ENCODE measurements at places on chromosomes 4 and X.

GRCh38 chr4:160110891-160111290, 1008.0 kb downstream of the RAPGEF2 start:
- DNase-seq = no peak

- peak; percentile 19 for DNase-seq
Measured at GRCh38 chrX:152635941-152636340, 1.8 kb upstream of the GABRQ start.

DNA sequence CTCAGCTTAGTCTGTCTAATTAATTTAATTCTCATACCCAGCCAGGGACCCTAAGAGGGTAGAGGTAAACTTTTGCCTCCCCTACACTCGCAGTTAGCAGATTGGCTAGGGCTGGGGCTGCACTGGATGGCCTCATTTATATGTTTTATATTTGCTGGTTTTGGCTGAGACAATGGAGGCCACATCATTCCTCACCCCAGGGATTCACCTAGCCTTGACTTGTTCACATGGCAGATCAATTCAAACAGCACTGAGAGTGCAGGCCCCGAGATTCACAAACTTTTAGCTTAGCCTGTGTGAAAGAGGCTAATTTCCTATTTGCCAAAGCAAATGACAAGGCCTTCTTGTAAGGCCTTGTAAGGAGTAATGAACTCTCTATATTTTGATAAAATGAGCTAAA, 844.4 kb downstream of the ARAP2 start:
- no peak for DNase-seq

DNA sequence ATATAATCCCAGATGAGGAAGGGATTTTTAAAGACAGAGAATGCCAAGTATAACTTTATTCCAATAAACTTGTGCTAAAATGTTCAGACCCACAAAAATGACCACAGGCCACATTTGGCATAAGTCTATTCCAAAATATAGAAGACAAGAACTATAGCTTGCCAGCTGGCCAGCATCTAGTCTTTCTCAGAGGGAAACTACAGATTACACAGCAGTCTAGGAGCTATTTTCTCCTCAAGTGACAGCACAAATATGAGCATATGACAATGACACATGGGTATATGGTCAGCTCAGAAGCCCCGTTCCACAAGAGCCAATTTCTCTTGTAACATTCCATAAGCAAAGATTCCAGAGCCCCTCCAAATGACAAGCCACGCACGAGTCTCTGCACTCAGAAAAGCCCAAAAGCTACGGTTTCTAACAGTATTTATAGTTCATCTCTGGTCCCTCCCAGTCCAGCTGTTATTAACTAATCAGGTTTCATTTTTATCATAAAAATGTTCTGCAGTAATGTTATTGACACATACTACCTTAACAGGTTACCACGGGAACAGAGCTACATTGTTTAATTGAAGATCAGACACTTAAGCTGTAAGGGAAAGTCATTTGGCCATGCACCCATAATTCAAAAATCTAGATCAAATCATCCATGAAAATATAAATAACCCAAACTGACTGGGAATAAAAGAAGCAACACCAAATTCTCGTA, 70.3 kb downstream of the RAB28 start:
- no peak for DNase-seq

DNA sequence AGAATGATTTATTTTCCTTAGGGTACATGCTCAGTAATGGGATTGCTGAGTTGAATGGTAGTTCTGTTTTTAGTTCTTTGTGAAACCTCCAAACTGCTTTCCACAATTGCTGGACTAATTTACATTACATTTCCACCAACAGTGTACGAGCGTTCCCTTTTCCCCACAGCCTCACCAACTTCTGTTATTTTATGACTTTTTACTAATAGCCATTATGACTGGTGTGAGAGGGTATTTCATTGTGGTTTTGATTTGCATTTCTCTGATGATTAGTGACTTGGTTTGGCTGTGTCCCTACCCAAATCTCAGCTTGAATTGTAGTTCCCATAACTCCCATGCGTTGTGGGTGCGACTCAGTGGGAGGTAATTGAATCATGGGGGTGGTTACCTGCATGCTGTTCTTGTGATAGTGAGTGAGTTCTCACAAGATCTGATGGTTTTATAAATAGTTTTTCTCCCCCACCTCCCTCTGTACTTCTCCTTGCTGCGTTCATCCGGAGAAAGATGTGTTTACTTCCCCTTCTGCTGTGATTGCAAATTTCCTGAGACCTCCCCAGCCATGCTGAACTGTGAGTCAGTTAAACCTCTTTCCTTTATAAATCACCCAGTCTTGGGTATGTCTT, 95.1 kb downstream of the GBA3 start:
- no peak for DNase-seq

- peak; percentile 5 for DNase-seq
Measured at GRCh38 chr4:154332681-154333421, 158.7 kb downstream of the DCHS2 start.

DNA sequence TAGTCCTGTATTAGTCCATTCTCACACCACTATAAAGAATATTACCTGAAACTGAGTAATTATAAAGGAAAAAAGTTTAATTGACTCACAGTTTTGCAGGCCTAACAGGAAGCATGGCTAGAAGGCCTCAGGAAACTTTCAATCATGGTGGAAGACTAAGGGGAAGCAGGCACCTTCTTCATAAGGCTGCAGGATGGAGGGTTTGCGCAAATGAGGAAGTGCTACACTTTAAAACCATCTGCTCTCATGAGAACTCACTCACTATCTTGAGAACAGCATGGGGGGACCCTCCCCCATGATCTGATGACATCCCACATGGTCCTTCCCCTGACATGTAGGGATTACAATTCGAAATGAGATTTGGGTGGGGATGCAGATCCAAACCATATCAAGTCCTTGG, 12.1 kb upstream of the MAGEA11 start:
- peak; percentile 20 for DNase-seq

- DNase-seq = no peak
Measured at GRCh38 chr4:32689518-32689917, 1969.3 kb downstream of the PCDH7 start.

GRCh38 chr4:16337936-16338335, 111.7 kb upstream of the TAPT1 start:
- no peak for DNase-seq

- no peak for DNase-seq
Measured at GRCh38 chrX:368811-369562, 17.7 kb downstream of the PPP2R3B start.

GRCh38 chr4:87524456-87524855, 4.7 kb downstream of the SPARCL1 start:
- no peak for DNase-seq

DNA sequence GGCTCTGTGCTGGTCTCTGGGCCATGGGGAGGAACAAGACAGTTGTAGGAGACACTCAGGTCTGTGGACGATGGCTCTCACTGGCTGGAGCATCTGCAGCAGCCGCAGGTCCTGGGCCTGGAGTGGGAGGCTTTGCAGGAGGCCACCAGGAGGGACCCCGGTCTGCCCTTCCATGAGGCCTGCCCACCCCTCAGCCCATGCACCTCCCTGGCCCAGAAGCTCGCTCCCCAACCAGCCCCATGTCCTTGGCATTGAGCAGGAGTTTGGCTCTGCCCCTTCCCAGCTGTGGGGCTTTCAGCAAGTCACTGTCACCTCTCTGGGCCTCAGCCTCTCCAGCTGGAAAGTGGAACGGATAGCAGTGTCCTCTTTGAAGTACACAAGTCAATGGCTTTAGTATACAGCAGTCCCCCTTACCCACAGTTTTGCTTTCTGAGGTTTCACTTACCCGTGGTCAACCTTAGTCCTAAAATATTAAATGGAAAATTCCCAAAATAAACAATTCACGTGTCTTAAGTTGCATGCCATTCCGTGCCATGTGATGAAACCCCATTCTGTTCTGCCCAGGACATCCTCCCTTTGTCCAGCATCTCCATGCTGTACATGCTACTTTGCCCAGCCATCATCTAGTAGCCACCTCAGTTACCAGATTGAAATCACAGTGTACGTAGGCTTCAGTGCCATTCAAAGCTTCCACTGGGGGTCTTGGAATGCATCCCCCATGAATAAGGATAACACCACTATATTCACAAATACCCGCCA, 104.0 kb downstream of the CPZ start:
- DNase-seq = no peak

DNA sequence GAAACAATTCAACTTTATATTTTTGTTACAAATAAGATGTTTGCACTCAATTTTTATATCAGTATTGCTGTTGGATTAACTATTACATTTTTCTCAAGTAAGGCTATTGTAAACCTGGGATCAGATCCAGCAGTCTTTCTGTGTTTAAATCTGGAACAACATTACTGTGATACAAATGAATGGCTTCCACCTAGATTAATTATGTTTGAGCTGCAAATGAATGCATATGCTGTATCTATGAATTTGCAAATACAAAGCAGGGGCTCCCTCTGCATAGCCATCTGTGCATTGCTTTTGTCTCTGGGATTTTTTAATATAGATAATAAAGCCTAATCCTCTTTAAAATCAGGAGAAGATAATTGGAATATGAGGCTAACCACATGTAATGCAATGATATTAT, 69.8 kb upstream of the NEIL3 start:
- no peak for DNase-seq

- peak; percentile 10 for DNase-seq
Measured at GRCh38 chr4:84482564-84483563, 16.2 kb downstream of the NKX6-1 start.

GRCh38 chr4:87103691-87104187, 116.7 kb downstream of the KLHL8 start:
- no peak for DNase-seq
